ENCODE measurements at places on chromosomes 2 and 18.

- no peak for DNase-seq
Observed at GRCh38 chr2:19480673-19481072, 122.2 kb upstream of the OSR1 start.

GRCh38 chr2:139228276-139228675 lies 448.1 kb upstream of the NXPH2 start:
- no peak for DNase-seq

DNA sequence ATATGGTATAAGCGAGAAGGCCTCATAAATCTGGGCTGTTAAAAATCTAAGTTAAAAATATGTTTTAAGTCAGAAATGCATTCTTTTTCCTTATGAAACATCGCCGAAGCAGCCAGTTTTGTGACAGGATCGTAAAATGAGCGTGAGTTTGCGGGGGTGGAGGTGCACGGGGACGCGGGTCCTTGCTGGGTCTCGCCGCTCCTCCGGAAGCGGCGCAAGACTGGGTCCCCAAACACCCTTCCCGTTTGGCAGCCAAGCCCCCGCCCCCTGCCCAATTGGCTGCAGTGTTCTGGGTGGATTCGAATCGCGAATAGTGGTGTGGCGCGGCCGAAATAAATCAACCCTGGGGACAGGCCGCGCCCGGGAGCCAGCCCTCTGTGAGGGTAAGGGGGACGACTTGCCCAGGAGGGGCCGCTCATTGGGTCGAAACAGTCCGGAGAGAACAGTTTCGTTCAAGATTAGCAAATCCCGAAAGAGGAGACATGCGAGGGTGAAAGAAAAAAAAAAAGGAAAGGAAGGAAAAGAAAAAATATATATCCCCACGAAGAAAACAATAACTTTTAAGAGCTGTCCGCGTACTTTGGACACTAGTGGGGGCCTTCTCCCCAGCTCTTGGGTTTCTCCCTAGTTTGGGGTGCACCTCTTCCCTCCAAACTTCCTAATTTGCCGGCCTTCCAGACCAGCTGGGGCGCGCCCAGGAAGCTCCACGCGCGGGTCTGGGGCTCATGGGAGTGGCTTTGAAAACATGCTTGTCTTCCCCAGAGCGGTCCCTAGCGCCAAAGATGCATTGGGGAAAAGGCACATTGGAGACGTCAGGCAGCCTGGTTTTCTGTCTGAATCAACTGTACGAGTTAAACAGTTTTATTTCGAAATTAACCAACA lies 3.1 kb upstream of the GATA6 start:
- no peak for DNase-seq

- no peak for DNase-seq
Observed at GRCh38 chr2:152453129-152453911, 118.3 kb downstream of the FMNL2 start.

GRCh38 chr2:60794271-60794863 lies 38.3 kb downstream of the PAPOLG start:
- no peak for DNase-seq

GRCh38 chr2:195027947-195028346 lies 629.1 kb upstream of the SLC39A10 start:
- no peak for DNase-seq

- DNase-seq, result no peak
Observed at GRCh38 chr2:54189539-54189938, 66.5 kb downstream of the TSPYL6 start.

GRCh38 chr2:206764673-206765241 lies 371 bp downstream of the MDH1B start:
- DNase-seq, result no peak

DNA sequence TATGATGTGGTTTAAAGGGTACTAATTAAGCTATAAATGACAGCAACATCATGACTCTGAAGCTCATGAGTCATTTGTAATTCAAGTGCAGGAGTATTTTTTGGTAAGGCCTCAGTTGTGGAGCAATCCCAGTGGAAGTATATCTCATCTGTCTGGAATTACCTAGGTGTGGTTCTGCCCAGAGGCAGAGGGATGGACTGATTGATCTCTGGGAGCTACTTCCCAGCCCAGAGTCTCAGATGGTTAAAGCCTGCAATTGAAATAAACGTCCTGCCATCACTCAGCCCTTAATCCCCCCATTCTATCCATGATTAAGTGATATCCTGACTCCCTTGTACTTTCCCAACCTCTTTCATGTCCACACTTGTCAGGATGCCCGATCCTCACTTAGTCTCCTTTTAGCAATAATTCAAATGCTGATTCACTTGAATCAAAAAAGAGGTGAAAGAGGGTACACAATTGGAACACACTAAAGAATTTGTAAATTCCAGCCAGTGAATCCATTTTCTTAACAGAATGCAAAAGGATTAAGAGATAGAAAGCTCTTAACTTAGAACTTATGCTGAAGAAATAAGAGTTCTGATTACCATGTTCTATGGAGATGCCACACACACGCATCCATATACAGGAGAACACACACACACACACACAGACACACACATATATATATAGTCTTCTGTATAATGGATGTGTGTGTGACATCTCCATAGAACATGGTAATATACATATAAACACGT lies 664.4 kb downstream of the NYAP2 start:
- no peak for DNase-seq

DNA sequence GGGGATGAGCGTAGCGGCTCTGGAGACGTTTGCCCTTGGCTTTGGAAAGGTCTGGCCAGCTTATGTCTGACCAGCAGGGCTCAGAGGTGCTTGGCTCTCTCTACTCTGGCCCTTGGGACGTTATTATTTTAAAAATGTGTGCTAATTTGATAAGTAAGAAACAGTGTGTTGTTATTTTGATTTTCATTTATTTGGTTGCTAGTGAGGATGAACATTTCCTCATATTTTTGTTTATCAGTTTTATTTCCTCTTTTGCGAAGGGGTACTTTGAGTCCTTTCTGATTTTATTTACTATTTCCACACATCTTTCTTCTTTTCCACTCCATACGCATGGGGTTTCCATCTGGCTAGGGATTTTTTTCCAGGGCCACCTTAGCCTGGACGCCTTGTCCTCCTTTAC lies 11.4 kb downstream of the CXCR4 start:
- no peak for DNase-seq

- no peak for DNase-seq
Observed at GRCh38 chr2:100887713-100888495, 68.0 kb downstream of the NPAS2 start.

Data from glomerular endothelial cell (primary cell).